ENCODE measurements at places on chromosomes 3 and 15.

DNA sequence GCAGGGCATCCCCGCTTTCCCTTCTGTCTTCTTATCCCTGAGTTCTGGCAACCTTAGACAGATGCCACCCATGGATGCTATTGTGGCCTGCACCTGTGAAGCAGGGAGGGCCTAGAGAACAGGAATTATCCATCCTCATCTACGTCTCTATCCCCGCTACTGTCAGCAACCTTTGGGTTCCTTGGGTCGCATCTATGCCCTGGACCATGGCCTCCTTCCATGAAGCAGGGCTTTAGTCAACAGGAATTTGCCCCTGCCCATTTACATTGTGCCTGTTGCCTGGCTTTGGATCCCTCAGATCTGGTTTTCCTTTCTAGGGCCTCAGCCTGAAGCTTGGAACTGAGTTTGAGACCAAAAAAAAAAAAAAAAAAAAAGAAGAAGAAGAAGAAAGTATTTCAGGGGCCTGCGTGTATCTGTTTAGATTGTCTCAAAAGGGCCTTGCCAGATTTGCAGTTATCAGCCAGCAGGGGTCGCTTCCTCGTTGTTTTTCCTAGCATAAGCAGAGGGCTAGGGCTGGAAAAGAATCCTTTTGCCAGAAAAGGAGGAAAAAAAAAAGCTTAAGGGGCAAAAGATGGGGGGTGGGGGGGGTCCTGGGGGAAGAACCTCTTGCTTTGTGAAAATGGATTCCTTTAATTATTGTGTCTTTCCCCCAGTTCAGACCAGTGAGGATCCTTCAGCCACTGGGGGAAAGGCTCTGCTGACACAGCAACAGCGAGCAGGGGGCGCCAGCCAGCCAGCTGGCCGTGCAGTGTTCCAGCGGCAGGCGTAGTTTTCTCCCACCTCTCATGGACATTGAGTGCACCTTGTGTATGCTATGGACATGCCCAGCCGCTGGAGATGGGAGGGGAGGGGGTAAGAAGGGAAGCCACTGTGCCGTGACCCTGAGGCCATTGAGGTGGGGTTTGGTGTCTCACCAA is 65.7 kb upstream of the ALDH1L1 start:
- DNase-seq, result peak; percentile 82

GRCh38 chr15:72199721-72200212 is 2.2 kb upstream of the GRAMD2A start:
- peak; percentile 81 for DNase-seq

- DNase-seq, result no peak
Measured at GRCh38 chr3:98791341-98792325, 28.5 kb downstream of the ST3GAL6 start.

DNA sequence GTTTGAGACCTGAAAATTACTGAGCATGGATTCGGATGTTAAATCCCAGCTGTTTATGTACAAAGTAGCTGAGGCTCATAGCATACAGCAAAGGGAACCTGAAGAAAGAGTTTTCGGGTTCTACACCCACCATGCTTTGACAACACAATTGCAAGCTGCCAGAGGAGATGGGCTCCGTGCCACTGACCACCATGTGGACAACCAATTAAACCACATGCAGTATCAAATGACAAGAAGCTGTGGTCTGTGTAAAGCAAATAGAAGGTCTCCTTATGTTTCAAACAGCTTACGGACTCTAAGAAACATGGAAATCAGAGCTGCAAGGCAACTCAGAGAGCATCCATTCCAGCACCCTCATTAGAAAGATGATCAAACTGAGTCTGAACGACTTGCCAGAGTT is 12.9 kb downstream of the GABRB3 start:
- DNase-seq, result no peak

- DNase-seq, result peak; percentile 2
Measured at GRCh38 chr3:118436697-118437262, 597.9 kb downstream of the IGSF11 start.

DNA sequence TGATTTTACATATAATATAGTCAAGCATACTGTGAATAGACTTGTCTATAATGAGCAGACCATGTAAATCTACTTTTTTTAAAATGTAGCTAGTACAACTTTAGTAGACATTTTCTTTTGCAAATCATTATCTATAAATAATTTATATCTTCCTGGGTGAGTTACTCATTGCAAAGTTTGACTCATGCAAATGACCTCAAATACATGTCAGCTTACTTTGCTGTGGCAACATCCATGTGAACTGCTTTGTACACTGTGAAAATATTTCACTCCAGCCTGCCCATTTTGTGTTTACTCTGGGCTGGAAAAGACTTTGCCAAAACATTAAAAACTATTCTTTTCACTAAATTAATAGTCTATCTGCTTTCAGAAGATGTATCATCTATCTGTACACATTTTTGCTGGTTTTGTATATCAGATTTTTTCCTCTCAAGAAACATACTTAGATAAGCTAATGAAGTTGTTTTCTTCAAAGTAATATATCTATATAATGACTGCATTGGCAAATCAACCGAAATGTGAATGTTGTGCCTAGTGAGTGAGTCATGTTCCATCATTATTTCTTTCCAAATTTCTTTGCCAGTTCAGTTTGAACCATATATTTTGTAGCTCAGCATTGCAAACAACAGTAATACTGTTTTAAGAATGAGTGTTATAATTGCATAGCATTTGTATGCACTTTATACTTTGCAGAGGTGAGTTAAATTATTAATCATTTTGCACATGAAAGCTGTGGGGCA is 26.5 kb downstream of the IGSF10 start:
- no peak for DNase-seq

- DNase-seq, result peak; percentile 93
Measured at GRCh38 chr3:190044142-190044541, 76.6 kb downstream of the P3H2 start.

DNA sequence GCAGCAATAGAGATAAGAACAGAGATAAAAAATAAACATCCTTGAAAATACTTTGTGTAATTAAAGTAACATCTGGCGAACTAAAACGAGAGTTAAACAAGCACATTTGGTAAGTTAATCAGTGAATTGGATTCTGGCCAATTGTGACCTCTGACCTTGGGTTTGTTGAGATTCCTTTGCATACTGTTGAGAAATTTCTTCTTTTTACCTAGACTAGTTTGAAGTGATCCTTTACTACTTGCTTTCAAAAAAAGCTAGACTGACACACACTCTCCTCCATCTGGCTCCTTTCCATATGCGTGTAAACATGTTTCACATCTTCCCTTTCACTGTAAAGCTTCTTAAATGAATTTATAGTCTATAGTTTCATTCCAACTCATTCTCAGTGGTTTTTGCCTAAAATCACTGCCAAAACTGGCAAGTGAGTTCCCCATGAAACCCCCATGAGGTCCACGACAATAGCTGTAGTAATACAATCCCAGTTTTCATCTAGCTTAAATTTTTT is 17.3 kb upstream of the GBE1 start:
- DNase-seq, result peak; percentile 69

DNA sequence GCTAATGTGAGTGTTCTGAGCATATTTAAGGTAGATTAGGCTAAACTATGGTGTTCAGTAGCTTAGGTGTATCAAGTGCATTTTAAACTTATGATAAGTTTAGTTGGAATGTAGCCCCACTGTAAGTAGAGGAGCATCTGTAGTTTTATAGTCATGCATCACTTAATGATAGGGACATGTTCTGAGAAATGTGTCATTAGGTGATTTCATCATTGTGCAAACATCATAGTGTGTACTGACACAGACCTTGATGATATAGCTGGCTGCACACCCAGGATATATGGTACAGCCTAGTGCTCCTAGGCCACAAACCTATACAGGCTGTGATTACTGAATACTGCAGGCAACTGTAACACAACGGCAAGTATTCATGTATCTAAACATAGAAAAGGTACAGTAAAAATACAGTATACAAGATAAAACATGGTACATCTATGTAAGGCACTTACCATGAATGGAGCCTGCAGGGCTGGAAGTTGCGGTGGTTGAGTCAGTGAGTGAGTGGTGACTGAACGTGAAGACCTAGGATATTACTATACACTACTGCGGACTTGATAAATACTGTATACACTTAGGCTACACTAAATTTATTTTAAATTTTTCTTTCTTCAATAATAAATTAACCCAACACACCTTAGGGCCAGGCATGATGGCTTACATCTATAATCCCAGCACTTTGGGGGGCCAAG is 17.9 kb downstream of the DNAH1 start:
- no peak for DNase-seq

- DNase-seq, result no peak
Measured at GRCh38 chr15:69979262-69979661, 118.5 kb downstream of the TLE3 start.

DNA sequence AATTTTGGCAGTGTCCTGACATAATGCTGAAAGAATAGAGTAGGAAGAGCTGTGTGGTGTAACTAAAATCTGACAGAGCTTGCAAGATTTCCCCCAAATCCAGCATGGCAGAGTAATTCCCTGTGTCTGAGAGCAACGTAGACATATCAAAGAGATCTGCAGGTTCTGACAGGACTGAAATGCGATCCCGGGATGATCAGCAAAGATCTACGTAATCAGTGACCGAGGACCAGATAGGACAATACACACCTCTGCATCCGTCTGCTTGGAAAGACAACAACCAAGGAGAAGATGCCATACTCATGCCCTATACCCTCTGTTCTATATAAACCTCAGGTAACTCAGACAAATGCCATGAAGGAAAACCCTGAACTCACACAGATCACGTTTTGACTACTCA is 26.6 kb upstream of the SYNPR start:
- DNase-seq, result no peak

DNA sequence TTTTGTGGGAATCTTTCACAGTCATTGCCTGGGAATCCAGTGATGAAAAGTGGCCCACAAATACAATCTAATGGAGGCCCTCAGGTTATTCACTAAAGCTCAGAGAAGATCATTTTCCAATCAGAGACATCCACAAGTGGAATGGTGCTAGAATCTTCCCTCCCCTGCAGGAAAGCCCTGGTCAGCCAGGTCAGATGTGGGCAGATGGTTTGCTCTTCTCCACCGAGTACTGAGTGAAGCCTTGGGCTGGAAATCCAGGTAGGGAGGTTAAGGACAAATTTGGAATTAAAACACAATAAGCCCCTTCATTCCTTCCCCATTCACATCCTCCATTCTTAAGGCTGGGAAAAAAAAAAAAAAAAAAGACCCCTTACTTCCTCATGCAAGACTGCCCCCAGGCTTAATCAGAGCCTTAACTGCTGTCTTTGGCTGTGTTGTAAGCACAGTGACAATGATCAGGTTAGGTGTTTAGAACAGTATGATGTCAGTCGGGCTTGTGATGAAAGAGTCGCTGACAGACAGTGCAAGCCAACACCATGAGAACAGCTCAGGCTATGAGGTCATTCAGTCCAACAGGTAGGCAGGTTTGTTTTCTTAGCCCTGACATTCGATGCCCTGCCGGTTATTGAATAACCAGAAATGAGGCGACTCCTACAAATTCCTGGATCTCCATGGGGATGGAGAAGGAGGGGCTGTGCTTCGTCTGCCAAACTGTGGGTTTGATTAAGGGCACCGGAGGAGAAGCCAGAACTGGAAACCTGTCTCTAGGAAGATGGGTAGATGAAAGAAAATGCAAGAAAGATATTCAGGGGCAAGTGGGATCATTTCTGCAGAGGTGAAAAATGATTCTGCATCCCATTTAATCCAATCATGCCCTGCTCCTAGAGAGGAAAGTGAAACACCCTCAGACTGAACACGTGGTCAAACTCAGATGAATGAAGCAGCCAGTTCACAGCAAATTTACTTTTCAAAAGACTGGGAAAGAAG is 23.5 kb upstream of the HES1 start:
- no peak for DNase-seq

GRCh38 chr15:76185716-76186115 is 125.6 kb downstream of the ETFA start:
- no peak for DNase-seq

- no peak for DNase-seq
Measured at GRCh38 chr3:177353140-177353539, 155.9 kb upstream of the TBL1XR1 start.

GRCh38 chr3:124044956-124045355 is 53.0 kb upstream of the ROPN1 start:
- DNase-seq, result no peak

GRCh38 chr15:58066042-58066867 is 744 bp upstream of the ALDH1A2 start:
- DNase-seq, result peak; percentile 79

DNA sequence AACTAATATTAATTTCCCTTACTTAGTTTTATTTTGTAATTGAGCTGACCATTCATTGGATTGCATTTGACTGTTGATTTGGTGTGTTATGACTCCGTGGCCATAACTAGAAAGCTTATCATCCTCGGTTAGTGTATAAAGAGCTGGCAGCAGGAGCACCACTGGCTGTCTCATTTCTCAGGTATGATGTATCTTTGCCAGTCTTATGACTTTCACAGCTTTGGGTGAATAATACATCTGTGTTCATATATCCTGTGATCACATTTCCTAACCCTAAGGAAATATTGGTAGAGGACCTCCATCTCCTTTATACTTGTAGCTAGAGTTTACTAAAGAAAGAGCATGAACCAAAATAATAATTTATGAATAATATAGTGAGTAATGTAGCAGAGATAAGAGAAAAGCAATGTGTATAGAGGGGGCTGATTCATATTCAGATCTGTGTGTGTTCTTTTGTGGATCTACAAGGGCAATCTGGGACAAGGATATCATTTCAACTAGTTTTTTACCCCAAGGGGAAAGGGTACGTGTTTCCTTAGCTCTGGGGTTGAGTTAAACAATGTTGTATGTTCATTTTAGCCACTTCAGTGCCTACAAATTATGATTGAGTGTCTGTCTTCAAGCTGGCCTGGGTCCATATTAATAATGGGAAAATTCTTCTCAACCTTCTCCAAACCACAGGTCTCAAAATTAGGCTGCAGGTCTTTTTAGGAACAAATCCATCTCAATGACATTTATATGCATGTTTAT is 901.7 kb downstream of the NTRK3 start:
- DNase-seq, result no peak

DNA sequence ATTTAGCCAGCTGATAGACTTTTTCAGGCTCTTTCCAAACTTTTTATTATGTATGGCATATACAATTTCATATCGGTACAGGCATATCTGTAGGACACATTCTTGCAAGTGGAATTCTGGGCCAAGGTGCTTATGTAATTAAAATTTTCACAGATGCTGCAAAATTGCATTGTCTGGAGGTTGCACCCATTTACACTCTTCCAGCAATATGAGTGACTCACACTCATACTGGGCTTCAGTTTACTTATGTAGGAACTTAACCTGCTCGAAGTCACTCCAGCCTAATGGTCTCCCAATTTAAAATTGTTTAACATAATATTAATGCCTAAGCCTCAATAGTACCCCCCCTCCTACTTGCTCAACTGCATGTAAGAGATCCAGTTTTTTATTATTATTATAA is 11.2 kb upstream of the SEC62 start:
- DNase-seq, result no peak

DNA sequence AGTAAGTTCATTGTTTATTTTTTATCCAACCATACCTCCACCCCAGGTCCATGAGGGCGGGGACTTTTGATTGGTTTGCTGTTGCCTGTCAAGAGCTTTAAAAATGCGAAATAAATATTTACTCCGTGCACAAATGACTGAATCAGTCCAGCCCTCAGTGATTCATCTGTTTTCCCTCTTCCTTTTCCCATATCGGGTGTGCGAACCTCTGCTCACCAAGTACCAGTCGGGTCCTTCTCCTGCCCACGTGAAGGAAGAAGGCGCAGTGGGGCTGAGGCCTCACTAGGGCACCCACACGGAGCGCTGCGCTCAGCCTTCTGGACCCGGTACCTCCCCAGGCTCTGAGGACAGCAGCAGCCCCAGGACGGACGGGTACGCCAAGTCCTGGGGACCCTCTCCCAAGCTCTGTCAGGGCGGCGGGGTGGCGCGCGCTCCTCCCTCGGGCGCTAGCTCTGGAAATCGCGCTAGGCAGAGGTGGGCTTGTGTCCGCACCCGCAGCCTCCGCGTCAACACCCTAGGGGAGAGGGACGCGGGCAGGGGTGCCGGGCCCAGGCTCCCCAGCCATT is 70.5 kb upstream of the EPHB3 start:
- DNase-seq, result no peak

- no peak for DNase-seq
Measured at GRCh38 chr3:120831066-120831465, 76.9 kb upstream of the STXBP5L start.

Measured in muscle of leg (tissue), 16 donors.